ENCODE measurements at places on chromosomes 7 and 10.

DNA sequence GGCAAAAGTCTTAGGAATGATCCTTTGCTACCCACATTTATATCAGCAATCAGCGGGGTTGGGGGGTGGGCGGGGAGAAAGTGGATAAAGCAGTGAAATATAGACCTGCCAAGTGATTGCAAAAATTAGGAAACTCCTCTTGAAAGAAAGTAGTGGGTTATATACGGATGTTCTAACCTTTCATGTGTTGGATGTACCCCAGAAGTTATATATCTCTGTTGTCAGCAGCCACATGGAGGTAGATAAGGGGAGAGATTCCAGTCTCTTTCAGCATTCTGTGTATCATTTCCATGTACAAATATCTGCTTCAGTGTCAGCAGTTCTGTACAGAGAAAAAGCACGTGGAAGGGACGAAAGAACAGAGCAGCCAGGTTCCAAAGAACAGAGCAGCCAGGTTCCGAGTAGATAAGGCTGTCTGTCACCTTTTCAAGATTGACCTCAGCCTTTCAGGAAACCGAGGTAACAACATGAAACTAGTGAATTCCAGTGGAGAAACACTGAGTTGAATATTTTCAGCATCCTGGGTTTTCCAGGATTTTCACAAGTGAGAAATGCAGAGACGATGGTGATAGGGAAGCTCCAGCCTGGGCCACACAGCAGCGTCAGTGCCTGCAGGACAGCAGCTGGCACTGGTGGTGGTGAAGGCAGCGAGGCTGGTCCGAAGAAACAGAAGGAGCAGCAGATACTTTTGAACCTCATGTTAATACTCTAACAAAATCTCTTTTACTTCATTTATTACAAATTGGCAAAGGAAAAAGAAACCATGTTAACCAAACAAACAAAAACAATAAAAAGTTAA, 212.3 kb downstream of the C7orf25 start:
- no peak for DNase-seq

DNA sequence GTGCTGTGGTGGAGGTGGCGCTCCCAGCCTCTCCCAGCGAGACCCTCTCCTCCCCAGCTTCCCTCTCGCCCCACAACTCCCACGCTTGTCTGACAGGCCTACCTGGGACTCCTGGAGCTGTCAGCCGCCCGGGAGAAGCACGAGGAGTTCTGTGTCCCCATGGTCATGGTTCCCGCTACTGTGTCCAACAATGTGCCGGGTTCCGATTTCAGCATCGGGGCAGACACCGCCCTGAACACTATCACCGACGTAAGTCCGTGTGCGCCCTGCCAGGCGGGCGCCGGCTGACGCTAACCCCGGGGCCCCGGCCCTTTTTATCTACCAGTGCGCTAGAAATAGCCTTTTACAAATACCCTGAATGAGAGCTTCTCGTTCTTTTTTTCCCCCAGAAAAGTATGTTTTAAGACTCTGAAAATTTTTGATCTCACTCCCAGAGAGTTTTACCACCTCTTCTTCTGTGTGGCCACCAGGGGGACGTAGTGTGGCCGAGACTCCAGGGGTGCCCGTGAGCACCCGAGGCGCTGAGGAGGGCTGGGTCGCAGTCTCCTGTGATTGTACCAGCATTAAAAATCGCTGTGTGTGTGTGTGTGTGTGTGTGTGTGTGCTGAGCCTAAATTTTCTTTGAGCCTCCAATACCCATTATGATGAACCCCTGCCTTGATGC, 52.6 kb downstream of the PFKP start:
- no peak for DNase-seq

DNA sequence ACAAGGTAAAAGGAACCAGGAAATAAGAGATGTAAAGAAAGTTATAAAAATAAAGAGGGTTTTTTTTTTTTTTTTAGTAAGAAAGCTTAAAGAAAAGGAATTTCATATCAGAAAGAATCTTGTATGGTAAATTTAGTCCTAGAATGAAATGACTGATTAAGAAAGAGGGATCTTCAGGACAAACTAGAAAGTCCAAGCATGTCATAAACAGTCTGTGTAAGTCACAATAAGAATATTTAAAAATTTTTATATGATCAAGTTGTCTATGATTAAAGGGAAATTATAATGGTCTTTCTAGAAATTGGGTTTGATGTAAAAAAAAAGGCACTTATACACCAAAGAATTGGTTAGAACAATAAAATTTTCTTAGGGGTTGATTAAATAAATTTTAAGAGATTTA, 289.5 kb downstream of the XPNPEP1 start:
- DNase-seq, result no peak

GRCh38 chr7:109926738-109927137, 1164.2 kb upstream of the LRRN3 start:
- no peak for DNase-seq
